CD4-positive, CD25-positive, alpha-beta regulatory T cell (primary cell): ENCODE measurements at places on chromosomes 1 and 21. TPM values are rescaled to one million over a fixed set of nuclear protein-coding genes. Genes with fewer than 3 reads are reported as not detected.

SHISA4 gene
- 0.44 TPM for total RNA-seq

ADAMTS5 gene
- total RNA-seq: not detected

USP33 gene
- total RNA-seq: 58.7 TPM

CGN gene
- total RNA-seq: 0.37 TPM

SH3D21 gene
- 3.2 TPM for total RNA-seq

GRCh38 chr21:41821081-41821755, 54.4 kb upstream of the RIPK4 start:
- H3K4me3 ChIP-seq: no peak overlapping the region
- H3K27me3 ChIP-seq: no peaks in the 10 kb centered on the region
- no peak overlapping the region for H3K27ac ChIP-seq
- H3K36me3 ChIP-seq: peaks cover 25% of the 10 kb centered on the region
- H3K4me1 ChIP-seq: no peaks in the 10 kb centered on the region

GRCh38 chr1:56050911-56051310, 528.5 kb downstream of the PLPP3 start:
- no peak overlapping the region for H3K27ac ChIP-seq
- no peak for DNase-seq
- H3K36me3 ChIP-seq: no peaks in the 10 kb centered on the region
- no peaks in the 10 kb centered on the region for H3K27me3 ChIP-seq
- no peak overlapping the region for H3K4me3 ChIP-seq
- H3K4me1 ChIP-seq: no peaks in the 10 kb centered on the region

DNA sequence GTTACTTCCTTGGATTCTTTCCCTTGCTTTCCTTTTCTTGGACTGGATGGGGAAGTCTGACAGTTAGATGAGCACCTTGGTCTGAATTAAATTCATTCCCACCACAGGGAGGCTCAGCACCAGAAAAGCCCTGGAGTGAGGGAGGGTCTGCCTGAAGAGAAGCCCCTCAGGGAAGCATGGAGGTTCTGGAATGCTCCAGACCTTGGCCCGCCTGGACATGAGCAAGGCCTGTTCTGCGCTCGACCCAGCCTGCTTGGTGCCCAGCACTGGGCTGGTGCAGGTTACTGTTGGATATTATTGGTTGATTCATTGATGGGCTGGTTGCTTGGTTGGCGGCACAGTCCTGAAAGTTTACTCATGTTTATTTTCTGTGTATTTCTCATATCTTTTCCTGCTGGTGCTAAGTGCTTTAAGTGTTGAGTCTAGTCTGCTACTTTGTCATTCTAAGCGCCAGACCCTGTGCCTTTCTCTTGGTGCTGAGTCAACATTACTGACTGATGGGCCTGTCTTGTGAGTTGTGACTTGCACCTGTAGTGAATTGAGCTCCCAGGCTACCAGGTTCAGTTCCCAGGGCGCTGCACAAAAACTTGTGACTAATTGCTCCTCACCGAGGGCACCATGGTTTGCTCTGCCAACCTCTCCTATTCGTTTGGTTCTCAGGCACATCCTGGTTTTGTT, 538.5 kb downstream of the KIF26B start:
- no peak overlapping the region for H3K27ac ChIP-seq
- no peaks in the 10 kb centered on the region for H3K4me1 ChIP-seq
- DNase-seq: no peak
- no peaks in the 10 kb centered on the region for H3K36me3 ChIP-seq
- no peaks in the 10 kb centered on the region for H3K27me3 ChIP-seq

- H3K4me3 ChIP-seq: no peak within 1 kb of the TSS
- H3K27me3 ChIP-seq: peaks cover 20% of the 10 kb centered on the region
- no peaks in the 10 kb centered on the region for H3K36me3 ChIP-seq
- no peak within 1 kb of the TSS for H3K27ac ChIP-seq
Observed at GRCh38 chr1:53061859-53062707, at the start of gene PODN. Gene PODN, plus strand, starts transcription at chr1:53062213. Its CDS starts 7,643 bp downstream, at chr1:53069856.

- H3K4me1 ChIP-seq: peaks cover 62% of the 10 kb centered on the region
- peak overlapping the region; percentile 98 for H3K4me3 ChIP-seq
- DNase-seq: peak; percentile 95
- peak overlapping the region; percentile 86 for H3K27ac ChIP-seq
Observed at GRCh38 chr1:206923009-206923960, 1.5 kb upstream of the FCMR start.

GRCh38 chr1:174789399-174789798, 210.3 kb upstream of the CACYBP start:
- no peak overlapping the region for H3K27ac ChIP-seq
- no peak for DNase-seq
- H3K27me3 ChIP-seq: no peaks in the 10 kb centered on the region
- H3K4me1 ChIP-seq: no peaks in the 10 kb centered on the region
- H3K4me3 ChIP-seq: no peak overlapping the region
- H3K36me3 ChIP-seq: no peaks in the 10 kb centered on the region

DNA sequence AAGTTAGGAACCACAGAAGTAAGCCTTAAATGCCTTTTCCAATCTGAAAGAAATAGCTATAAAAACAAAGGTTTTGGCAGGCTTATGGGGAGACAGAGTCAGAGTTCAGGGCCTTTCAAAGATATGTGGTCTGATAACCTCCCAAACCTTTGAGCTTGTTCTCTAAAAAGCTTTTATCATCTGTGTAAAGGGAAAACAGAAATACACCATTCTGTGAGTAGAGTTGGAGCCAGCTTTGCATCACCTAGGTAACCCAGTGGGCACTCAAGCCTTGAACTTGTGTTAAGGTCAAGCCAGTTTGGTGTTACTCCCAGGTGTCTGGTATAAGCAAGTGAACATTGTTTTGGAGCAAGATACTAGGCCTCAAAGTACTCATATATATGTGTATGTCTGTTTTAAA, 50.1 kb downstream of the LAMC1 start:
- no peaks in the 10 kb centered on the region for H3K4me1 ChIP-seq
- H3K4me3 ChIP-seq: no peak overlapping the region
- no peaks in the 10 kb centered on the region for H3K36me3 ChIP-seq
- H3K27me3 ChIP-seq: peaks cover 5% of the 10 kb centered on the region

GRCh38 chr1:185957441-185958363, 223.5 kb downstream of the HMCN1 start:
- no peak overlapping the region for H3K27ac ChIP-seq
- no peaks in the 10 kb centered on the region for H3K27me3 ChIP-seq
- no peaks in the 10 kb centered on the region for H3K36me3 ChIP-seq
- no peak overlapping the region for H3K4me3 ChIP-seq
- no peak for DNase-seq
- H3K4me1 ChIP-seq: no peaks in the 10 kb centered on the region

DNA sequence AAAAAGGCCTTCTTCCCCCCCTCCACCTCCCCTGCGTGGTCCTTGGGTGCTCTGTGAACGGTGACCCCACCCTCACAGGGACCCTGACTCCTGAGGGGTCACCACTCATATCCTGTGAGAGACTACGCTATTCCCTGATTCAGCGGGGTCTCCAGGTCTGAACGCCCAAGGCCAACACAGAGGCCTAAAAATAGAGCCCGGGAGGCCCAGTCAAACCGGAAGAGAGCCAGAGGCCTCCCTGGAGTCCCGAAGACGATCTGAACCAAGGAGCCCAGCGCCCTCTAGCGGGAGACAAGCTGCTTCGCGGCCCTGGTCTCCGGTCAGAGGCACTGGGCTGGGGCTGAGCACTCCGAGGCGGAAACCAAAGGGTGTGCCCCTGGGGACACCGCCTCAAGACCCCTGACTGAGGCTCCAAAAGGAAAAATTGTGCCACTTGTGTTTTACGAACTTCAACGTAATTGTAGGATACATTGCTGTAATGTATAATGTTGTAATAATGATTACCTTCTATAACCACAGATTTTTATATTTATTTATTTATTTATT, 42.4 kb upstream of the PSEN2 start:
- H3K4me3 ChIP-seq: peak overlapping the region; percentile 2
- peak; percentile 95 for DNase-seq
- peak overlapping the region; percentile 38 for H3K27ac ChIP-seq
- H3K4me1 ChIP-seq: peaks cover 10% of the 10 kb centered on the region

- H3K4me1 ChIP-seq: no peaks in the 10 kb centered on the region
- H3K27ac ChIP-seq: no peak overlapping the region
Observed at GRCh38 chr1:8493916-8494540, 176.1 kb downstream of the SLC45A1 start.

GRCh38 chr21:45607021-45607908, 36.3 kb upstream of the PCBP3 start:
- no peaks in the 10 kb centered on the region for H3K27me3 ChIP-seq
- H3K27ac ChIP-seq: peak overlapping the region; percentile 67
- DNase-seq: peak; percentile 24
- H3K36me3 ChIP-seq: no peaks in the 10 kb centered on the region
- H3K4me1 ChIP-seq: no peaks in the 10 kb centered on the region
- H3K4me3 ChIP-seq: no peak overlapping the region

DNA sequence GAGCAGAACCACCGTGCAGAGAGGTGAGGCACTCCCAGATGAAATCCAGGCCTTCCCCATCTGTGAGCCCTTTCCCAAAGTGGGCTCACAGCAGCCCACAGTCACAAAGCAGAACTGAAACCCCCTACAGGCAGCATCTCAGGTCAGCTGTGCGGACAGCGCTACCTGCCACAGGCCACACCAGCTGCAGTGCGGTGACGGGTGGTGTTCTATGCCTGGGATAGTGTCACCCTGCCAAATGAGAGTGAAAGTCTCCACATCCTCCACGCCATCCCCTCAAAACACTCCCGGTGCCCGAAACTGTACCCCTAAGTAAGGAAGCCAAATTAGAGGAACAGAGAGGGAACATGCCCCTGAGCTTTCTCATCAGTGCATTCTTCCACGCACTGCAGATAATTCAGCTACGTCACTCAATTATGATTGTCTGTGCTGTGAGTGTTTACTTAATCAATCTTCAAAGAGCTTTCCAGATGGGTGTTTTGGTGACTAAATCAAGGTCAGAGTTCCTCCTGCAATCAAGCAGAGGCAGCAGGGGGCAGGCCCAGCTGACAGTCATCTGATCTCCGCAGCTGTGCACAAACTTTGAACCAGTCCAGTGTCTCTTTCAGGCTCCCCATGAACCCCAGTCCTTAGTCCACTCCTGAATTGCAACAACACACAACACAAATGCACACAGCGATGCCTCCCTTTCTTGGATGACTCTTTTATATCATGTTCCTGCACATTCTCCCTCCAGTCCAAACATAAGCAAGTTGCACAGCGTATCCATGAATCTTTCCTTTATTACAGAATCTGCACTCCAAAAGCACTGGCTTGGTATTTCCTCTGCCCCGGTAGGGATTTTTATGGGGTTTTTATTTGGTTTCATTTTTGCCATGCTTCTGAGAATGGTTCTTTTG, 150.0 kb downstream of the TOMM20 start:
- H3K27ac ChIP-seq: peak overlapping the region; percentile 69
- peaks cover 41% of the 10 kb centered on the region for H3K4me1 ChIP-seq
- H3K27me3 ChIP-seq: no peaks in the 10 kb centered on the region
- no peaks in the 10 kb centered on the region for H3K36me3 ChIP-seq
- DNase-seq: peak; percentile 58

DNA sequence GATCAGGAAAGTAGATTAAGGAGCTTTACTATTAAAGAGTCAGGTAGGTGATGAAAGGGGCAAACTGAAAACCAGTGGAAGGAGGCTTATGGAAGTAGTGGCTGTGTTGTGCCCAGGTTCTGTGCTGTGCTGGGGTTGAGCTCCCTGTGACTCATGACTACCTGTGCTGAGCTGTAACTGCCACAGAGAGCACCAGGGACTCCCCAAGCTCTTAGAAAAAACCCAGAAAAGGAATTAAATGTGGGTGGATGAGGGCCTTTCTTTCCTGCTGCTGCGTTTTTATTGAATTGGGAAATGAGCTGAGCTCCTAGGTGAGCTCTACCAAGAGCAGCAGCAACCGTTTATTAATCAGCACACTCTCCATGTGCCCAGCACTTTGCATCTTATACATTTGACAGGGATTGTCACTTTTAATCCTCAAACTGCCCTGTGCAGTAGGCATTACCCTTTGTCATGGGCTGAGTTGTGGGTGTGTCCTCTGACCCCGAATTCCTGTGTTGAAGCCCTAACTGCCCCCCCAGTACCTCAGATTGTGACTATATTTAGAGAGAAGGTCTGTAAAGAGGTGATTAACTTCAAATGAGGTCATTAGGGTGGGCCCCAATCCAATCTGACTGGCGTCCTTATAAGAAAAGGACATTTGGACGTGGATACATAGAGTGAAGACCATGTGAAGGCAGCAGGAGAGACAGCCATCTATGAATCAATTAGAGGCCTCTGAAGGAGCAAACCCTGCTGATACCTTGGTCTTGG, 65.4 kb downstream of the AK4 start:
- H3K36me3 ChIP-seq: no peaks in the 10 kb centered on the region
- H3K27me3 ChIP-seq: no peaks in the 10 kb centered on the region
- no peak overlapping the region for H3K27ac ChIP-seq
- H3K4me3 ChIP-seq: no peak overlapping the region
- no peak for DNase-seq

DNA sequence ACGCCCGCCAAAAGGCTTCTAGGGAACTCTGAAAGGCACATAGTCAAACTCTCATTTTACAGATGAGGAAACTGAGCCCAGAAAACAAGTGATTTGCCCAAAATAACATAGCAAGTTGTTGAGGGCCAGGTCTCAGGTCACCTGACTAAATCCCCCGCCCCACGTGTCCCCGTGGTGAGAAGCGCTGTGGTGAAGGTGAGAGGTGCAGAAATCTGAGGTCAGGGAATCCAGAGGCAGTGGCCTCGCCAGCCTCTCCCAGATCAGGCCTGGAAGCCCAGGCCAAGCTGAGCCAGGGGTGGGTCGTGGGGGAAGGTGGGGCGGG, 5.1 kb downstream of the HDGF start:
- peaks cover 57% of the 10 kb centered on the region for H3K4me1 ChIP-seq
- no peaks in the 10 kb centered on the region for H3K27me3 ChIP-seq
- peaks cover 23% of the 10 kb centered on the region for H3K36me3 ChIP-seq
- no peak overlapping the region for H3K4me3 ChIP-seq
- H3K27ac ChIP-seq: peak overlapping the region; percentile 83

GRCh38 chr1:28508435-28508754, 2.6 kb downstream of the RCC1 start:
- no peaks in the 10 kb centered on the region for H3K27me3 ChIP-seq
- peaks cover 43% of the 10 kb centered on the region for H3K36me3 ChIP-seq
- peaks cover 64% of the 10 kb centered on the region for H3K4me1 ChIP-seq
- H3K4me3 ChIP-seq: peak overlapping the region; percentile 91
- no peak for DNase-seq

DNA sequence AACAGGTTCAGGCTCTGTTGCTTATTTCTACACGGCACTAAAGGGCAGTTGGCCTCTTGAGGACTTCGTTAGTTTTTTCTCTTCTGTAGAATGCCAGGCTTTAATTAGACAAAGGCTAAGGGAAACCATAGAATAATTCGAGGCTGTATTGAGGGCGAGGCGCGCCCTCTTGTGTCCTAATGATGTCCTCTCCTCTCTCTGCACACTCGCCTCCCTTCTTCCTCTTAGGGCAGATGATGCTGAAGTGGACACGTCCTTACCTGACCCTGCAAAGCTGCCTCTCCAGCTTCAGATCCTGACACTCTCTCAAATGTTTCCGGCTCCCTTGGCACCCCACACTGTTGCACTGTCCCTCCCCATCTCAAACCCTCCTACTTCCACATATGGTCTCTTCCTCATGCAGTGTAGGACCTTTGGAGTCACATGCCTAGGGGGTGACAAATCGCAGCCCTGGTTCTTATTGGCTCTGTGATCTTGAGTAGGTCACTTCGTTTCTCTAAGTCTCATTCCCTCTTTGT, 1.9 kb upstream of the ZSCAN20 start:
- no peaks in the 10 kb centered on the region for H3K27me3 ChIP-seq
- H3K27ac ChIP-seq: no peak overlapping the region
- H3K4me1 ChIP-seq: peaks cover 11% of the 10 kb centered on the region
- DNase-seq: peak; percentile 18

- no peak for DNase-seq
- no peak overlapping the region for H3K4me3 ChIP-seq
- no peaks in the 10 kb centered on the region for H3K4me1 ChIP-seq
Observed at GRCh38 chr1:151292207-151293030, 10.3 kb downstream of the ZNF687 start.
